ENCODE measurements at places on chromosomes 11 and 22.
A peak's percentile ranks its signal among the peaks of the same experiment; 100 is the strongest.

DNA sequence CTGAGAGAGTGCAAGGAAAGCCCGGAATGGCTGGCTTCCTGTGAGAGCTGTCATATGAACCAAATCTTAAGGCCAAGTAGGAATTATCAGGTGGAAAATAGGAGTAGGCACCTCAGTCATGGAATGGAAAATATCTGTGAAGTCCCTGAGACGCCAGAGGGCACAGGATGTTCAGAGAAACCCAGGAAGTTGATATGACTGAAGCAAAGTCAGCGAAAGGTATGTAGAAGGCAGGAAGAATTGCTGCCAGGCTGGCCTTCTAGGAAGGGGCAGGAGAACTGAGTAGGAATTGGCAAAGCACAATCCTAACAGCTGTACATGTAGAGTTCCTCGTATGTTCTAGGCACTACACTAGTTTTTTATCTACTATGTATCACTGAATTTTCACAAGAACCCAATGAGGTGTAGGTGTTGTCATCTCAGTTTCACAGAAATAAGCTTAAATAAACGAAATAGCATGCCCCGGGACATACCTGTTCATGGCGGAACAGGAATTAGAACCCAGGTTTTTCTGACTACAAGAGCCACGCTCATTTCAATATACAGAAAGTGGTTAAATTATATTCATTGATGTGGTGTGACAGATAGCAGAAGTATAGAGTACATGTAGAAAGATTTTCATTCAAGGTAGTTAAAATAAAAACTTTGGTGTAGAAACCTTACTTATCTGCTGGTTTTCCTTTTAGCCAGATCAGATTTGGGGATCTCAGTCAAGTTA, 17.0 kb downstream of the HMGXB4 start:
- no peak for DNase-seq

- DNase-seq: no peak
Observed at GRCh38 chr11:94544646-94545263, 1.0 kb downstream of the FUT4 start.

DNA sequence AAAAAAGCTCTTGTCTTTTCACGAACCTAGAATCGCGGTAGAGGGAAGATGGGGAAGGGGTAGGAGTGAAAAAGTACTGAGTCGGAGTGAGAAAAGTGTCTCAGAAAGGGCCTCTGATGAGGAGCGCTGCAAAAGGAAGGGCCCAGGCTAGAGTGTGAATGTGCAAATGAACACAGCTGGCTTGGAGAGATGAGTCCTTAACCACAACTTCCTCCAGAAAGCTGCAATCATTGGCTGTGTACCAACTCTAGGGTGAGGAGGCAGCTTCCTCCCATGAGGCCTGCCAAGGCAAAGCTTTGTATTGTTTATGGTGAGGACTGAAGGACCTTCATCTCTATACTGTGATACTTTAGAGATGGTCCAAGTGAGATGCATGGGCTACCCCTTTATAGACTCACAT, 566.9 kb upstream of the ANO5 start:
- no peak for DNase-seq

DNA sequence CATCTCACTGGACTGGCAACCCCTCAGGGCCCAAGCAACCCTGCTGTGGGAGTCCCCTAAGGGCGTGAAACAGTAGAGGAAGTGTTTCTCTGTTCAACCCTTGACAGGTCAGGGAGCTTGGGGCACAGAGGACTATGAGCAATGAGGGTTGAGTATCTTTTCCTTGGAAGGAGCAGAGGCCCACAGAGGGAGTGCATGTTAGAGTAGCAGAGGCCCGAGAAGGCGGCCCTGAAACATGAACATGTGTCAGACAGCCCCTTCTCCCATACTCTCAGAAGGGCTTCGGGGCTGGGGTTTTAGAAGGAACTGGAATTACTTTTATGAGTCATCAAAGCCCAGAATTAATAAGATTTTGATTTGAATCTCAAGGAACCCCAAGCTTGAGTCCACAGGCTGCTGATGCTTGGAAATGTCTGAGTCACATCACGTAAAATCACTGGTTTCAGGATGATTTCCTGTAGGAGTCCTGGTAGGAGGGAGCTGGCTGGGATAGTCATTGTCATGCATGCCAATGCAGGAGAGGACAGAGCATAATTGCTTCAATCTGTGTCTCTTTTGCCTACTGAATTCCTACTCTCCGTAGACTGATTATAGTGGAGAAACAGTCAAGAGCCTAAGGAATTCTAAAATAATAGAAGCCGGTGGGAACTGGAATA, 22.6 kb downstream of the C11orf71 start:
- DNase-seq: no peak

GRCh38 chr22:19970031-19970478, 28.4 kb upstream of the TXNRD2 start:
- no peak for DNase-seq

DNA sequence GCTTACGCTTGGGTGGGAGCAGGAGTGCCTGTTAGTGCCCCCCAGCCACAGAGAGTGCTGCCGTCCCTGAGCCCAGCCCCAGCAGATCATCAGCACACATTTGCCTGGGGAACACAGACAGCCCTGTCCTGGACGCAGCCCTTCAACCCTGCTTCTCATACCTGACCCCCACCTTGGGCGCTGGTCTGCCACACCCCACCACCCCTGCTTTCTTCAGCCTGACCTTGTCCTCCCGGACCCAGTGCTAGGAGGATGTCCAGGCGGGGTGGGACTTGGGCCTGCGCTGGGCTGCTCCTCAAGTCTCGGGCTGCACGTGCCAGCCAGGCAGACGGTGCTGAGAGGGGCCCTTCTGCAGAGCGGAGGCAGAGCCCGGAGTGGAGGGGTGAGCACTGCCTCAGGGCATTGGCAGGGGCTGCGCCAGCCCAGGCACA, 119.2 kb downstream of the KCNQ1OT1 start:
- DNase-seq: peak; percentile 22

DNA sequence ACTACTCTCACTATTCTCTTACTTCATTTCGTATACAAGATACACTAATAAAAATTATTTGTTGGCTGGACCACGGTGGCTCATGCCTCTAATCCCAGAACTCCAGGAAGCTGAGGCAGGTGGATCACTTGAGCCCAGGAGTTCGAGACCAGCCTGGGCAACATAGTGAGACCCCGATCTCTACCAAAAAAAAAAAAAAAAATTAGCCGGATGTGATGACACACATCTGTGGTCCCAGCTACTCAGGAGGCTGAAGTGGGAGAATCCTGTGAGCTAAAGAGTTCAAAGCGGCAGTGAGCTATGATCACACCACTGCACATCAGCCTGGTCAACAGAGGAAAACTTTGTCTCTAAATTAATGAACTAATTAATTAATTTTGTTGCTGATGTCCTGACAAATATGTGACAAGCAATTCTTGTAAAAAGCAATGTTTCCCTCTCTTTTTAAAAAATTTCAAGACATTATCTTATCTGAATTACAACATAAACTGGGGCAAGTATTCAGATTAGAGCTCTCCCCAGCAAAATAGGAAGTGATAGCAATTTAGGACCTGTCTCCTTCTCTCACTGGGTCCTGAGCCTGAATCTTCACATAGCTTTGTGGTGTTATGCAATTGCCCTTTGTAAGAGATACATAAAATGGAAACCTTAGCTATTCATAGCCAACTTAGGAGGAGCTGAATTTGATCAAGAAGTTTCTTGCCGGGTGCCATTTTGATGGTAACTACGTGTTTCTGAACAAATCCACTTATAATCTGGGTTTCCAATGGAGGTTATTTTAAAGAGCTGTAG, 17.6 kb upstream of the TMA7B start:
- no peak for DNase-seq

- DNase-seq: no peak
Observed at GRCh38 chr22:24054356-24054755, 43.3 kb downstream of the CABIN1 start.

- DNase-seq: no peak
Observed at GRCh38 chr11:111514216-111515031, at the start of gene HOATZ. Gene HOATZ (plus strand): TSS chr11:111514778. CDS start chr11:111514785, 7 bp downstream.

GRCh38 chr11:134731213-134731961, 319.3 kb upstream of the B3GAT1 start:
- DNase-seq: no peak

- peak; percentile 89 for DNase-seq
Observed at GRCh38 chr22:45208993-45209838, 31.5 kb downstream of the KIAA0930 start.

DNA sequence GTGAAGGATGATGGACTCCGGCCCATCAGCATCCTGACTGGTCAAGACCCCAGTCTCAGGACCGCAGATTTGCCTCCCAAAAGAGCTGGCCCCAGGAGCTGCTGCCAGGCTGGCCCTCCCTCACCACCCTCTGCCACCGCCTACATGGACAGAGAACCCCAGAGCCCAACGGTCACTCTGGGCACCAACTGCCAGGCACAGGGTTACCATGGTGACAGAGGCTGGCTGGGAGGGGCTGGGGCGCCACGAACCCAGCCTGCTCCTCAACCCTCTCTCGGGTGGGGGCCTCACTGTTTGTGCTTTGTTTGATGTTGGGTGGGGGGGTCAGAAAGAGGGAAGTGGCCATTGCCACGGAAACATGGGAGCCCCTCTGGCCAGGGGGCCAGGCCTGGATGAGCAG, 55.8 kb downstream of the ELFN2 start:
- DNase-seq: no peak

DNA sequence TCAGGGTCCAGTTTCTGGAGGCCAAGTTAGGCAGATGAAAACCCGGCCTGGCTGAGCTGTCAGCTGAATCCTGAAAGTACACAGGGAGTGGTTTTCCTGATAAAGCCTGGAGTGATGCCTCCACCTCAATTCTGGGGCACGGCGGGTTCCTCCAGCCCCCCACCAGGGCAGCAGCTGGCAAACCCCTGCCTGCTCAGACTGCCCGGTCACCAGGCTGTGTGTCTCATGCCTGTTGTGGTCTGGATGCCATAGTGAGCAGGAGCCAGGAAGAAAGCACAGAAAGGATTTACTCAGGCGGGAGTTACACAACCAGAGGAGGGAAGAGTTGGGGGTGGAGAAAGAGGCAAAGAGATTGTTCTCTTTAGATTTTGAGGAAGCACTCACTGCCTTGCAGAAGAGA, 119.9 kb upstream of the RASSF10 start:
- DNase-seq: no peak

DNA sequence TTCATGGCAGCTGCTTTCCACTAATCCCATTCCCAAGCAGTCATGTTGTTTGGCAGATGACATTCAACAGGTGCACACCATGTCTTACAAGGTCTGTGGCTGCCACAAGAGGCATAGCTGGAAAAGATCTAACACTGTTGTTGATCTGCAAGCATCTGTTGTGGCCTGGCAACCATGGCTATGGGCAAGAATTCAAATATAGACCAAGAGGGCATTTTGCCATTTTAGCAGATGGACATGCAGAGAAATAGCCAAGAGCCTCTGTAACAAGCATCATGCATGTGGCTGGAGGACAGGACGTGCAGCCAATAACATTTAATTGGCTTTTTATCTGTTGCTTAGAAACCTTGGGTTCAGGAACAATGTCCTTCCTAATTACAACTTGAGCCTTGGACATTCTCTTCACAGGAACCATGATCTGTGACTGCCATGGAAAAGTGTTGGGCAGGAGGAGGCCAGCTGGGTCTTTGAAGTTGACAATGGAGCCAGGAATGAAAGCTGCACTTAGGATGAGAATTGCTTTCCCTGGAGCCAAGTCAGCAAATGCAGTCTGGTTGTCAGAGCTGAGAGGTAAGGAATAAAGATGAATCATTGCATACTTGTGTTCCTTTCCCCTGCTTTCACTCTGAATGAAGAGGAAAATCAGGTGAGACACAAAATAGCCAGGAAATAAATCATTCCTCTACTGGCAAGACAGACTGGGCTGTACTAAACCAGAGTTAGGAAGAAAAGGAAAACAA, 113.6 kb upstream of the ANO5 start:
- DNase-seq: peak; percentile 69

DNA sequence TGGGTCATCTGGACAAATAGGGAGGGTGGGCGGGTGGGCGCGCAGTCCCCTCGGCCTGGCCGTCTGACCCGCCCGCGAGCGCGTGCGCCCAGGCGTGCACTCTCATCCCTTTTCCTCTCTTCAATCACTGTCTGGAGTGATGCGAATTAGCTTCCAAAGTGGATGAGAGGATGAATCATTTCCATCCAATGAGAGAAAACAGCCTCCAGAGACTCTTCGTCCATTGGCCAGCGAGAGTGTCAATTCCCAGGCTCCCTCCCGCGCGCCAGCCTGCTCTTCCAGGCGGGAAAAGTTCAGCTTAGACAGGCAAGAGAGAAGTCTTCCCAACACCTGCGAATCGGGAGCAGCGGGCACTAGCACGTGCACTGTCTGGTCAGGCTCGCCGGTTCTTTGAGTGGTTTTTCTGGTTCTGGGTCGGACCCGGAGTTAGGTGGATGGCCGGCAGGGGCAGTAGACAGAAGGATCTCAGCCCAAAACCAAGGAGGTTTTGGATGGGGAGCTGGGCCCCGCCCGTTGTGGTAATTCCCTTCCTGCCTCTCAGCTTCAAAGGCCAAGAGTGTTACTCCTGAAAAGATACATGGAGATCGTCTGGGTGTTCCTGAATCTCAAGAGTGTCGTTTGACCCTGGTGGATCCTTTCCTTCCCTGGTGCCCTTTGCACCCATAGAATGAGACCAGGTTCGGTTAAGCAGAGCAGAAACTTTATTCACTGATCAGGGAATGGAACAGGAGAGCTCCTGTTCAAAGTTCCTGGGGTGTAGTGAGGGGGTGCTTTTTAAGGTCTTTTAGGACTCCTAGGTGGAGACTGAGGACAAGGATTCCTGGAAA, 33.4 kb upstream of the GLYATL1 start:
- peak; percentile 23 for DNase-seq

- no peak for DNase-seq
Observed at GRCh38 chr11:68517121-68517741, 56.7 kb downstream of the PPP6R3 start.

DNA sequence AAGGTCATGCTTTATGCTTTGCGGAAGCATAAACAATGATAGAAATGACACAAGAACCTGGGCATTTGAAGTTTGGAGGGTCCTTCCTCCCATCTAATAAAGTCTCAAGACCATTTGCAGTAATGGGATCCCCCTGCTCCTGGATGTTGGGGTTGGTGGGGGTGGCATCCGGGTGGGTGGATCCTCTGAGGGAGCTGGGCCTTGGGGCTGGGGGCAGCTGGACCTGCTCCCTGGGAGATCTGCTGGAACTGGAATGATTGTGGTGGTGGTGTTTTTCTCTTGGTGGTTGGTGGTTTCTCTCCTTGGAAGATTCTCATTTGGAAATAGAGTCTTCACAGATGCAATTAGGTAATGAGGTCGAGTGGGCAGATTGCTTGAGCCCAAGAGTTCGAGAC, 2.2 kb upstream of the NAP1L4 start:
- no peak for DNase-seq

DNA sequence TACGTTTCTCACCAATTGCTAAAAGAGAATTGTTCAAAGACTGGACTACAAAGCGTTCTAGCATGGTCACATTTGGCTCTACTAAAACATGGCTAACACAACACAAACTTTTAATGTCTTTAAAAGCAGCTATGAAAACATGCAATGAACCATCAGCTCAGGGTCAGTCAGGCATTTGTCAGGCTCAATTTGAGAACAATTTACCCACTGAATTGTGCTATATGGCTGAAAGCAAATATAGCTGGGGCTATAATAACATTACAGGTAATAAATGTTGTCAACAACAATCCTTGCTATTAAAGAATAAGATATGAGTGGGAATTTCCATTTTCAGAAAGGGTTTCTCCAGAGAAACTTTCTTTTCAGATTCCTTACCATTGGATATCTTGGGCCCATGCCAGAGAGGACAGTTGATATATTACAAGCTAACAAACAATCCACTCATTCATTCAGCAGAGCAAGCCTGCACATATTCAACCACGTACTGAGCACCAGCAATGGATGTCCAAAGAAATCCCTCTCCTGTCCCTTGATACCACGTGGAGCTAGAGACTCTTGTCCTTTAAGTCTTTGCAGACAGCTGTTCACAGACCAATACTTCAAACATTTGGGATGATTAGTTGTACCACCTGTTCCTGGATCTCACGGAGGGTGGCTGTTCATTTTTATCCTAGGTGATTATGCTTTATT, 82.5 kb upstream of the DDI1 start:
- DNase-seq: no peak

- DNase-seq: no peak
Observed at GRCh38 chr11:14075118-14076078, 112.9 kb downstream of the SPON1 start.

Data from dorsolateral prefrontal cortex (tissue), 122 donors.